ENCODE measurements at places on chromosomes 11 and 22.

DNA sequence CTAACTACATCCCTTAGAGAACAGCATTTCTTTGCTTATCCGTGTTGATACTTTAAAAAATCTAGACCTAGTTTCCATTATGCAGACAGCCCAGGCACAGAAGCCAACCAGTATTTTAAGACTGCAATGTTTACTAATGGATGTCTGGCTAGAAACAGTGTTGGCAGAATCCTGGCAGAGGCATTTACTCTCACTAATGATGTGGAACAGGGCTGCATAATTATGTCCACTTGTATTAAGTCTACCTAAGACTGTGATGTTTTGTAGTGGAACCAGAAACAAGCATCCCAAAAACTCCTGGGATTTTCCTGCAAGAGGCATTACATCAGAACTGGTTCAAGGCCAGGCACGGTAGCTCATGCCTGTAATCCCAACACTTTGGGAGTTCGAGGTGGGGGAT lies 50.2 kb upstream of the PICALM start:
- no peak for DNase-seq

DNA sequence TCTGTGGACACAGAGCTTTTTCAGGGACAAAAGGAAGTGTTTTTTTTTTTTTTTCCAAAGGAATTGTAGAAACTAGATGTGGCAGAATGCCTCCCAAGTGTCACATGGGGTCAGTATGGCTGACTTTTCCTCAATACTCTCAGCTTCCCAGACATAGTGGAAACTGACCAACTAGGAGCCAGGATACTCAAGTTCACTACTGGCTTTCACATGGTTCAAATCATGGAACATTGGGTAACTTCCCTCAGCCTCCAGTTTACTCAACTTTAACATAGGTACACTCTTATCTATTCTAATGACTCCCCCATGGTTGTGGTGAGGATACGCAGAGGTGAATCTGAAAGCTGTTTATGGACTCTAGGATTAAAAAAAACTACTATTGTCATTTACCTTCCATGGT lies 1.4 kb downstream of the SLC5A1 start:
- no peak for DNase-seq

GRCh38 chr11:61579676-61580270 lies 1.1 kb downstream of the SYT7 start:
- no peak for DNase-seq

- DNase-seq: no peak
Observed at GRCh38 chr11:20712912-20713311, 43.5 kb downstream of the NELL1 start.

- no peak for DNase-seq
Observed at GRCh38 chr11:132779497-132779896, 752.8 kb downstream of the OPCML start.

- no peak for DNase-seq
Observed at GRCh38 chr22:36928196-36928595, 14.8 kb downstream of the CSF2RB start.

DNA sequence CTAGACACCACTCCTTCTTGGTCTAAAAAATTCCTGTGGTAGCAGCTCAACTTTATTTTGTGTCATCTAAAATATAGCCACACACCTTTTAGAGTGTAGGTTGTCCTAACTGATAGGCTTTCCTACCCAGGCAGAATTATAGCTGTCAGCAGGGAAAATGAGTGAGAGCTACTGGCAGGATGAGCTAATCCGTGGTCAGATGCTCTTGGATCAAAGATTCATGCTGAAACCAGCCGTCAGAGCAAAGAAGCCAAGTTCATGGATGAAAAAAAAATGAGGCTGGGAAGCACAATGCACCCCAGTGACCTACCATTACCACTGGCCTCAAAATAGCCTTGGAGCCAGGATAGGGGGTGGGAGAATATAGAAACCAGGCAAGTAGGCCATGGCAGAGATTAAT lies 113.1 kb upstream of the BLID start:
- no peak for DNase-seq

GRCh38 chr22:42945027-42945426 lies 69.9 kb downstream of the PACSIN2 start:
- no peak for DNase-seq

DNA sequence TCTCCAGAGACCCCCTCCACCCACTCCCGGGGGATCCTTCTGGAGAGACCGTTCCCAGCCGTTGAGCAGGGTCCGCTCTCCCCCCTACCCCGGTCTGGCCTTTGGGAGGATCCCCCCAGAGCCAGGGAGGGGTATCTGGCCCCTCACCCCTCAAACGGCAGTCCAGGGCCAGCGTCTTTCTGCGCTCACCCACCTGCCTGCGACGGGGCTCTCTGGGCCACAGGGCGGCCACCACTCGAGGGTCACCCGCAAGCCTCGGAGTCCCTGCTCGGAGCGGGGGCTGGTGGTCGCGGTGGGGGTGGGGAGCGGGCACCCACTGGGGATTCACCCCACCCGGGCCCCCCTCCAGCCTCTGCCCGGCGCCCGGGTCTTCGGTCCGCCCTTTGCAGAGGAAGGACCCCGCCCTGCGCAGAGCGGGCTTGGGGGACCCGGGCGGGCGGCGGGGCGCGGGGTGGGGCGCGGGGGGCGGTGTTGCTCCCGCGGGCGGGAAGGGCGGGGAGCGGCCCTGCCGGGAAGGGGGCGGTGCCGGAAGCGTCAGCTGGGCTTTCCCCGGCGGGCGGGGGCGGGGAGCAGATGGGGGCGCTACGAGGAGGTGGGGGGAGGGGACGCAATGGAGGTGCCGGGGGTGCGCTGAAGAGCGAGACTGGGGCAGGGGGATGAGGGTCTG lies 16.6 kb downstream of the CRELD2 start:
- DNase-seq: peak; percentile 85

GRCh38 chr22:45880716-45881523 lies 96.0 kb downstream of the WNT7B start:
- no peak for DNase-seq

DNA sequence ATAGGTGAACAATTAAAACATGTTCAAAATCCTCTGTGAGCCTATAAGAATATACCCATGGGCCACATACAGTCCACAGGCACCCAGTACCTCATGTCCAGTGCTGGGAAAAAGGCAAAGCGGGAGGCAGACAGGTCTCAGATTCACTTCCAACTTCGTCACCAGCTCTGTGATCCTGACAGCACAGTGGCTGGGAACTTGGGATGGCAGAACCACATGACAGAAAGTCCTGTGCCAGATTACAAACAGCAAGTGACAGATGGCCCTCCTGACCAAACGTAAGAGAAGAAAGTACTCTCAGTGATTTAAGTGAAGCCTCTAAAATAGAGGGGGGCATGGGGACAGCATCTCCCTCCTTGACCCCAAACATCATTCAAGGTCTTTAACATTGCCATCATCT lies 5.8 kb downstream of the SLC1A2 start:
- no peak for DNase-seq

GRCh38 chr22:28600546-28601143 lies 79.0 kb downstream of the TTC28 start:
- peak; percentile 57 for DNase-seq

GRCh38 chr11:12536566-12536965 lies 137.7 kb upstream of the TEAD1 start:
- no peak for DNase-seq

DNA sequence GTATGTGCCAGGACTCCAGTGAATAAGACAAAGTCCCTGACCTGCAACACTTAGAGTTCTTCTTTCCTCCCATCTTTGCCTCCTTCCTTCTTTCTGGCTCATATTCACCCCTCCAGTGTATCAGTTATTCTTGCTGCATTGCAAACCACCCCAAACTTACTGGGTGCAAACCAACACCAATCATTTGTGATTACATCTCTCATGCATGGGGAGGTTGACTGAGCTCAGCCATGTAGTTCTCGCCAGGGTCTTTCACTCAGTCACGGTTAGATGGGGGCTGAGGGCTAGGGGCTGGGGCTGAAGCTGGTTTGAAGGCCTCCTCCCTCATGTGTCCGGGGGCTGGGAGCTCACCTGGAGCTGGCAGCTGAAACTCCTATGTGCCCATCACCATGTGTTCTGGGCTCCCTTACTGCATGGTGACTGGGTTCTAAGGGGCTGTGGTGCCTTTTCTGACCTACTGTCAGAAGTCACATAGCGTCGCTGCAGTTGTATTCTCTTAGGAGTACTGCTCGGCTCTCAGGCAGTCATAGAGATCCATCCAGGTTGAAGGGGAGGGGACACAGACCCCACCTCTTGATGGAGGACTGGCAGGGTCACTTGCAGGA lies 35.0 kb upstream of the CACNG2 start:
- no peak for DNase-seq
